ENCODE measurements at places on chromosomes 1 and 21.

- no peak for DNase-seq
Measured at GRCh38 chr1:167479331-167479979, 38.9 kb downstream of the CD247 start.

DNA sequence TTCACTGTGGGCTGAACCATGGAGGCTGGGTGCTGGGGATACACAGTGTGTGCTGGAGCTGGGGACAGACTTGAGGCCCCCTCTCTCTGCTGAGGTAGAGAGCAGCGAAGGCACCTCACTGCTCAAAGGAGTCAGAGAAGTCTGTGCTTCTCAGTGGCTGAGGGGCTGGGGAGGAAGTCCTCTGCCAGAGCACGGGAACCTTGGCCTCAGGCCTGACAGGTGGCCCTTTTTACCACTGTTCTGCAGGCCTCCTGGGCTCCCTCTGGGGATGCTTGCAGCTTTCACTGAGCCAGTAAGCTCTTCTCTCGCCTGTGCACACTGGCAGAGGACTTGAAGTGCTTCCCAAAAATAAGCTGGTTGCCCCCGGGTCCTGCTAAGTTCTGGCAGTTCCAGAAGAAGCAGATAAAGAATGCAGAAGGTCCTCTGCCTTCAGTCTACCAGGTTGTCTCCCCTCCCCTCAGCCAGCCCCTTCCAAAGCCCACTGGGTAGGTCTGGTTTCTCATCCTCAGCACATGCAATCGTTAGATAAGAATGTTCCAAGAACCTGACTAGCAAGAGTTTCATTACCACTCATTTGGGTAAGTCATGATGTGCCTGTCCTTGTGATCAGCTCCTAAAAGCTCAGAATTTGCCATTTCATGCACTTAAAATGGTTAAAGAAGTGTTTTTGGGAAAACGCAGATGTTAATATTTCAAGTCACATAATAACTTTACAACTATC, 53.9 kb downstream of the TENT5C start:
- DNase-seq, result no peak

- no peak for DNase-seq
Measured at GRCh38 chr1:237045278-237046016, 3.5 kb downstream of the RYR2 start.

- no peak for DNase-seq
Measured at GRCh38 chr21:20646431-20647165, 351.6 kb upstream of the NCAM2 start.

DNA sequence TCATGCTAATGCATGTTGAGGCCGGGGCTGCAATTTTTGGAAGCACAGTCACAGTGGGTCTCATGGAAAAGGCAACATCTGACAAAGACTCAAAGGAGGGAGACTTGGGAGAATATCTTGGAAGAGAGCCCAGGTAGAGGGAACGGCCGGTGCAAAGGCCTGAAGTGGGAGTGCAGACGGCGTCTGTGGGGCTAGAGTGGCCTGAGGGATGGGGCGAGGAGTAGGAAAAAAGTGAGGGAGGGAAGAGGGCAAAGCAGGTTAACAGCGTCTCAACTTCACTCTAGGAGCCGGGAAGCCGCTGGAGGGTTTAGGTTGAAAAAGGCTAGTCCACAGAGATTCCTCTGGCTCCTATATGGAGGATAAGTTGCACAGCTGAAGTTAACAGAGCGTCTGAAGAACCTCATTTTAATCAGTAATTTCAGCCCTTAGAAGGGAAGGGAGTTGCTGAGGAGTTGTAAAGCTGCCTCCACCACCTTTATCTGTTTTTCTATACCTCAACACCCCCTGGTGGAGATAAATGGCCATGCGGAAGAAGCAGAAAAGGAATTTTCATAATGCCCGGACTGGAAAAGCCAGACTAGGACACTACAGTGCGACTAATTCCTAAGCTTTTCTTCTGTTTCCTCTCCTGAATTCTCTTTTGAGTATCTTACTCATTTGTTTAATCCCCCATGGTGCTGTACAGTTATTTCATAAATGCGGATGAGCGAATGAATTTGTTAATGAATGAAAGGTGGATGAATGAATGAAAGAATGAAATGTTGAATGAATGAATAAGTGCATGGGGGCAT, 78.7 kb upstream of the ZNF281 start:
- no peak for DNase-seq

DNA sequence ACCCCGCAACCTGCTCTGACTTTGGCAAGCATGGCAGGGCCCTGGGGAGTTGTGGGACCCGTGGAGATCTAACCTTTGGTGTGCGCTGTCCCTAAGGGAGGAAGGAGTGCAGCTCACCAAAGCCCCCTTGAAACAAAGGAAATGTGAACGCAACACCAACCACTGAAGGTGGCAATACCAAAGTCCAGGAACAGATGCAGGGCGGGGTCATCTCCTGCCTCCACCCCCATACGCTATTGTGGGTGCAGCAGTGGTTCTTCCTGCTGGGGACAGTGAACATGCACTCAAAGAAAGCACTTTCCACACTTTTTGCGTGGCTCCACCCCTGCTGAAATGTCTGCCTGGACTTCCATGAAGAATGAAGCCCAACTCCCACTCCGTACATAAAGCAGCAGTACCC, 93.0 kb downstream of the UBE2U start:
- no peak for DNase-seq

DNA sequence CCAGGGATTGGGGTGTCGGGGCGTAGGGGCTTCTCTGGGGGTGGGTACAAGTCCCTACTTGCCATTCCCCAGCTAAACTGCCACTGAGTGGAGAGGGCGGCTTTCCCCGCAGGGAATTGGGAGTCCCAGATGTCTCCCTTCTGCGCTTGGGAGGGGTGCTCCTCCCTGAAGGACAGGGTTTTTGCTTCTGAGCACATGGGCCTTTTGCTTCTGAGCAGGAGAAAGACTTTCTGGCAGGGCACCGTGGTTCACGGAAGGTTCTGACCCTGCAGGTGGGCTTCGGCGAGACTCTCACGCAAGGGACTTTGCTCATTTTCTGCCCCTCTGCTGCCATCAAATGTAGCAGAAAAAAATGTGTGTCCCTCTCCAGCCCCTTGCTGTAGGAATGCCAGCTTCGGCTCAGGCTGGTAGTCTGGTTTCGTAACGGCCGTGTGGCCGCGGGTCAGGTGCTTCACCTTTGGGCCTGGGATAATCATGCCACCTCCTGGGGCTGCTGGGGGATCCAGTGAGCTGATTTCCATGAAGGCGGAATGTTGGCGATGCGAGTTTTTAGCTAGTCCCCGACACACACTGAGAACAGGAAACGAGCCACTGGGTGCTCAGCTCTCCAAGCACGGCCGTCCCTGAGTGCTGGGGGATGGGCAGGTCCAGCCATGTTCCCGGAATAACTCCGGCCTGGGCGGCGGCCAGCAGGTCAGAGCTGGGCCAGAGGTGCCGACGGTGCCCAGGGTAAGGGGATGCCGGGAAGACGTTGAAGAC, 364.0 kb downstream of the CAMTA1 start:
- DNase-seq, result no peak

GRCh38 chr1:172136925-172137324, 283.6 kb upstream of the C1orf105 start:
- DNase-seq, result no peak

- no peak for DNase-seq
Measured at GRCh38 chr1:179251675-179252074, 22.2 kb upstream of the ABL2 start.

DNA sequence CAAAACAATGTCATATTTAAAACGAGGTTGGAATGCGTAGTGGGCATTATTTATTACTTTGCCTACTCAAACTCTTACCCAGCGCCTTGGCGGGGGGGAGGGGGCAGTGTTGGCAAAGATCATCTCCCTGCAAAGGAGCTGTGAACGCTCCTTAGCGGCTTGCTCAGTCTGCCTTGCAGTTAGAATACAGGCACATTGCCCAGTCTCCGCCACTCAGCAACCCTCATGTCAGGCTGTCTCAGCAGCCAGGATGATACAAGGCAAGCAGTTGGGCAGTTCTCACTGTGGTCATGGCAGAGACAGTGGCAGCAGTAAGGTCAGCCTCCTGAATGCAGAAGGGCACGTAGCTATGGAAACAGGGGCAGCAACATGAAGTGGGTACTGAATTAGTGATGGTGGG, 170.4 kb upstream of the KCNK2 start:
- no peak for DNase-seq

- no peak for DNase-seq
Measured at GRCh38 chr1:12231276-12231595, 1.4 kb downstream of the VPS13D start.

DNA sequence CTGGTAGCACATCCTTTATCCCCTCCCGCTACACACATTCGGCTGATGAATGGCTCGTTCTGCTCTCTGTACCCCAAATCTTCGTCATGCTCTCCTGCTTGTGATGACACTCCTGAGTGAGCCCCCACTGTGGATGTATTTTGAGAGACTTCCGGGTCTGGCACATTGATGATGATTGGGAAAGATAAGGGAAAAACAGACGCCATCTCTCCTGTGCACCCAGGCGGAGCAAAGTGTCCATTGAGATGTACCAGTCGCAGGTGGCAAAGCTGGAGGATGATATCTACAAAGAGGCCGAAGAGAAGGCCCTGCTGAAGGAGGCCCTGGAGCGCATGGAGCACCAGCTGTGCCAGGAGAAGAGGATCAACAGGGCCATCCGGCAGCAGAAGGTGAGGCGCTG, 27.9 kb upstream of the EFHD2 start:
- DNase-seq, result no peak

GRCh38 chr1:232705815-232706575, 76.1 kb upstream of the SIPA1L2 start:
- DNase-seq, result no peak

- DNase-seq, result no peak
Measured at GRCh38 chr1:91583326-91583755, 82.7 kb downstream of the CDC7 start.

- DNase-seq, result no peak
Measured at GRCh38 chr1:167800251-167800650, 78.5 kb downstream of the MPZL1 start.

- no peak for DNase-seq
Measured at GRCh38 chr1:101587741-101588140, 350.9 kb downstream of the S1PR1 start.

DNA sequence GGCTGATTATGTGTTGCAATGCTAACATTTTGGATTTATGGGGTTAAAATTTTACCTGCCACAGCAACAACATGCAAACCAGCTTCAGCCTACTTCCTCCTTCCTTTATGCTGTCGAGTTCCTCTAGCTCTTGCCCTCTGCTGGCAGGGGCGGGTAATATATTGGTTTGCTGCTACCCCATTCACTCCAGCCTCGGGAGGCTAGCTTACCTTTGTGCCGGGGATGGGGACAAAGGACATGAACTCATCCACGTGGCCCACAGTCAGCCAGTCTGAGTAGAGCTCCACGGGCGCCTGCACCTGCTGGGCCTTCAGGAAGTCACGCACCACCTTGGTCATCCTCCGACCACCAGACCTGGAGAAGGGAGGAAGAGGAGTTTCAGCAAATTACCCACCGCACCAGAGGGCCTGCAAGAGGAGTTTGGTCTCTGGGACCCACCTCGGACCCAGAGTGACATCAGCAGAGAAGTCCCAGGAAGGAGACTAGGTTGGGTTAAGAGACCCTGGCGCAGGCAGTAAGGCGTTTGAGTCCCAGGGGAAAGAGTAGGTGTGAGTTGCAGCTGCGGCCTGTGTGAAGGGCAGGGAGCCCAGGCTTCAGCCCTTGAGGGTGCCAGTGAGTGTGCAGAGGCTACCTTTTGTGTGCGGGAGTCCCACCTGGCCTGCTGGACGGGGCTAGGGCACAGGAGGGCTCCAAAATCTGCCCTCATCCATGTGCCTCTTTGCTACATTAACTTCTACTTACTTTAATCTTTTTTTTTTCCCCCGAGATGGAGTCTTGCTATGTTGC, 21.8 kb upstream of the SDHB start:
- DNase-seq, result peak; percentile 47

GRCh38 chr1:114253900-114254299, 100.2 kb upstream of the SYT6 start:
- DNase-seq, result no peak

- DNase-seq, result no peak
Measured at GRCh38 chr1:40075266-40075665, 21.8 kb downstream of the PPT1 start.

GRCh38 chr1:67723620-67724019, 38.6 kb downstream of the GADD45A start:
- DNase-seq, result no peak

DNA sequence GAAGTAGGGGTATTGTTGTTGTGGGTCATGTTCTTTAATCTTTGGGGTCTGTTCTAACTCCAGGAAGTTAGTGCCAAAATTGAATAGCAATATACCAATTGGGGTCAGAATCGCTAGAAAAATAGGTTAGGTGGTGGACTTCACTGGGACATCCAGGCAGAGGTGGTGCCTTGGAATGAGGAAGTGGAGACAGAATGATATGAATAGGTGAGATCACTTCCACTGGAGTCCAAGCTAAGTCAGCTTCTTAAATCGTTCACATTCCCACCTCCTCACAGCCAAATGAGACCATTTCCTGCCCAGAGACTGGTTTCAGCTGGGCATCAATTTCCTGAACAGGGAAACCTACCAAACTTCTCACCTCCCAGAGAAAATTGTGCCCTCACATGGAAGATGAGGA, 137.8 kb upstream of the RAB4A start:
- no peak for DNase-seq

GRCh38 chr1:221725735-221726672, 15.9 kb downstream of the DUSP10 start:
- DNase-seq, result no peak

- DNase-seq, result no peak
Measured at GRCh38 chr1:59072583-59072947, 224.3 kb upstream of the FGGY start.

- no peak for DNase-seq
Measured at GRCh38 chr1:3070644-3071564, 1.9 kb downstream of the PRDM16 start.

- no peak for DNase-seq
Measured at GRCh38 chr1:200381256-200381984, 28.4 kb downstream of the ZNF281 start.

DNA sequence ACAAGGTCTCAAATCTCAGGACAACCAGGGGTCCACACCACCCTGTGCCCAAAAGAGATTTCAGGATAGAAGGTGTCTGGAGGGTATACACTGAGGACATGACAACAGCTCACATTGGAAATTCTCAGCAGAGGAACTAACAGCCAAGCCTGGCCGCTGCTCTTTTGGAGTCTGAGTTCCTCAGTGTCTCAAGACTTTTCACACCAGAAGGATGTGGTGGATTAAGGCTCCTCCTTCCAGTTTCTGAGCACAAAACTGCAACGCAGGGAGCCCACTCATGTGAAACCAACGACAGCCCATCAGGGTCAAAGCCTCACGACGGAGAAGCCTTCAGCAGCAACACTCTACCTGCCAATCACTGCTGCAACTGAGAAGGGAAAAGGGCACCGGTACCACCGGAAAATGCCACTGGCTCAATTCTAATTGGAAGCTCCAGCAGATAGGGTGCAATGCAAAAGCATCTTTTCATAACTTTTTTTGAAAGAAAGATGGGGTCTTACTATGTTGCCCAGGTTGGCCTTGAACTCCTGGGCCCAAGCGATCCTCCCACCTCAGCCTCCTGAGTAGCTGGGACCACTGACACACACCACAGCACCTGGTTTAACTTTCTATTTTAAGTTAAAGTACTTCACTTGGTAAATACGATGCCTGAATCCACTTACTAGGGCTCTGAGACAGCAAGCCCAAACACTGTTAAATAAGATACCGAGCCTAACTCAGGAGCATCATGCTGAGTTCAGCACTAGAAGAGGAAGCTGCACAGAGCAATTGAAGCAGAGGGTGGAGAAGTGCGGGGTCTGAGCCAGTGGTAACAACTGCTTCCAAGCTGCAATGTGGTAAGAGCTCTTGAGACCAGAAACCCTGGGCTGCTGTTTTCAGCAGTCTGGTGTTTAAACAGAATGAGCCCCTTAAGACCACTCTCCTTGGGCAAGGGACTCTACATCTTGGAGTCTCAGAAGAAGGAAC, 7.8 kb downstream of the CAPZB start:
- no peak for DNase-seq

GRCh38 chr1:52356818-52357355, 9.1 kb downstream of the CC2D1B start:
- DNase-seq, result no peak

GRCh38 chr1:93506126-93506525, 58.2 kb downstream of the FNBP1L start:
- no peak for DNase-seq

Data from iPS DF 6.9 (cell line).